ENCODE measurements at places on chromosomes 6 and 20.
A peak's percentile ranks its signal among the peaks of the same experiment; 100 is the strongest.

GRCh38 chr6:128443553-128443952, 76.8 kb downstream of the PTPRK start:
- no peak for DNase-seq

DNA sequence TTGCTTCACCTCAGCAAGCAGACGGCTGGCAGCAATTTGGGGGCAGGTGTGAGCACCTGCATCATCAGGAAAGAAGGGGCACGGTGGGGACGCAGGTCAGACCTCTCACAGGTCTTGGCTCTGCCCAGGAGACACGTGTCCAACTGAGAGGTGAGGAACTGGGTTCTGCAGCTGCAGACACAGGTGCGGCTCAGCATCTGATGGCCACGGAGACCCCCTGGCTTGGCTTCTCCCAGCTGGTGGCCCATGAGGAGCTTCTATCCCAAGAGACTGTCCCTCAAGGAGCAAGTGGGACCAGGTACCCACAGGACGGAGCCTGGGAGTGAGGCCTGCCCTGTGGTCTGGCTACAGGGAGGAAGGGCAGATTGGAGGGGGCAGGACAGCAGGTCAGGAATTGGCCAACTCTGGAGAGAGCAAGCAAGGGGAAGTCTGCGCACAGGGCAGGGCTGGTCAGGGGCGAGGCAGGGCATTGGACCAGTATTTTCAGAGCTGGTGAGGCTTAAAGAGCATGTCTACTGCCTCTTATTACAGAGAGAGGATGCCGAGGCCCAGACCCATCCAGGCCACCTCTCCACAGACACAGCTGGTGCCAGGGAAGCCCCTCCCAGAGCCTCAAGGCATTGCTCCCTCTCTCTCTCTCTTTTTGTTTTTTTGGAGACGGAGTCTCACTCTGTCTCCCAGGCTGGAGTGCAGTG, 4.2 kb downstream of the STMN3 start:
- DNase-seq: no peak

- no peak for DNase-seq
These were observed 125.0 kb upstream of the DOK5 start for GRCh38 chr20:54350415-54350814.

GRCh38 chr6:7615611-7616383, 25.8 kb downstream of the SNRNP48 start:
- peak; percentile 10 for DNase-seq

DNA sequence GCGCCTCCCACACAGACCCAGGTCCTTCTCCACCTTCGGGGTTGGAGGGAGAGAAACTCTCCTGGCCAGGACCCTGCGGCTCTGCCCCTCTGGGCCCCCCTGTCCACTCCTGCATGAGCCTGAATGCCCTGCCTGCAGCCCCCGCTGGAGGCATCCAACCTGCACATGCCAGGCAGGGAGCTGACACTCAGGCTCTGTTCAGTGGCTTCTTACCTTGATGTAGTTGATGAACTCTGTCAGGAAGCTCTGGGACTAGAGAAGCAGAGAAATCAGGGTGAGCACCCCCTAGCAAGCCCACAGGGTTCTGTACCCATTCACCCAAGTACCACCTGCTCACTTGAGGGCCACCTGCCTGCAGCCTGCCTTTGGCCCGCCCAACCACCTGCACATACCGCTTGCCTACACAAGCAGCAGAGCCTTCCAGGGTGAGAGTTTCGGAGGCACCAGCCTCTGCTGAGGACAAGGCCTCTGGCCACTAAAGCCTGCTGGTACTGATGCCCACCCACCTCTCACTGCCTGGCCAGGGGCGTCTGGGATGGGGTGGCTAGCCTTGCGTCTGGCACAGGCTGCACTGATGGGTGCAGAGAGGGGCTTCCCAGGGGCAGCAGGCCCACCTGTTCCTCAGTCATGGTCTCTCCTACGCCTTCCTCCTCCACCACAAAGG, 9.7 kb downstream of the DDRGK1 start:
- no peak for DNase-seq

DNA sequence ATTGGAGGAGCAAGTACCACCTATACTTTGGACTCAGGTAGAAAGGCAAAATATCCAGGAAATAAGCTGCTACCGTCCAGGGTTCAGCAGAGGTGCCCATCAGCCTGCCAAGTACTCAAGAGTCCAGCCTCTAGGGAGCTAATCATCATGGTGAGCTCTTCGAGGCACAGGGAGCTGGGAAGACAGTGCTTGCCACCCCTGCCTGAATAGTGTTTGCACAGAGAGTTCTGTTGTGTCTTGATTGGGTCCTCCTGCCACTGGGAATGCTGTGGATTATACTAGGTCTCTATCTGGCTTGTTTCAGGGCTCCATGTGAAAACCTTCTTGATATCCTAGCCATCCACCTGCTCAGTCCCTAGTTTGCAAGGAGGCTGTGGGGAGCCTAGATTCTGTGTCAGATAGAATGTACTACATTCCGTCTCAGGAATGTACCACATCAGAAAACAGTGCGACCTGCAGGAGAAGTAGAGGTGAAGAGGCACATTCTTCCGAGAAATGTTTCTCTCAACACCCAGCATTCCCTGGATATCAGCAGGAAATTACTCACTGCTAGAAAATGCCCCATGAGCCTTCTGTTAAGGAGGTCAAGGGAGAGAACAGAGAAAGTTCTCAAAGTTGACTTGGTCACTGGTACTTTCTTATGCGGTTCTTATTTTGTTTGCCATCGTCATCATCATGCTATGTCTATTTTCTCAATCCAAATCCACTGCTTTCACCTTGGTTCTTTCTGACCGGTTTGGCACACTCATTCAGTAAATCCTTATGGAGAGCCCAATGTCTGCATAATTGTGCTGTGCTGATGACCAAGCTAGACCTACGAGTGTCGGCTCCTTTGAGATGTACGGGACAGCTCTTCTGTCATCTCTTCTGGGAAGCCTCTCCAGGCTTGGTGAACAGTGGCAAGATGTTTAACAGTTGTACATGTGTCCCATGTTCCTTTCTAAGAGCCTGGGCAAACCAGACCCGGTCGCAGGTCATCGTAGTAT, 30.7 kb downstream of the PTPN1 start:
- no peak for DNase-seq

GRCh38 chr6:53300656-53301551, 47.8 kb downstream of the ELOVL5 start:
- DNase-seq: no peak

GRCh38 chr20:48065833-48066232, 280.6 kb upstream of the SULF2 start:
- DNase-seq: no peak

DNA sequence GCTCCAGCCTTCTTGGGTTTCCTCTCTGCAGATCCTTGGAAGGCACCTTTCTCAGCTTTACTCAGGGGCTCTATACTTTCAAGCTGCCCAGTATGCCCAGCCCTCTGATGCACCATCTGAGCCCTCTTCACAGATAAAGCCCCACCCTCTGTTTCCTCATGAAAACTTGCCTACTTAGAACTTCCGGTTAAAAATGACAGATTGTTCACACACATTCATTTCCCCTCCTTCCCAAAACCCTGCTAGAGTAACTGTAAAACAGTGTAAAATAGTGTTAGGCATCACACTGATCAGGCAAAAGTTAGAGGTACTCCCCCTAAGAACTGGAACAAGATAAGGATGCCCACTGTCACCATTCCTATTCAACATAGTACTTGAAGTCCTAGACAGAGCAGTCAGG, 14.0 kb upstream of the GCM1 start:
- DNase-seq: no peak

DNA sequence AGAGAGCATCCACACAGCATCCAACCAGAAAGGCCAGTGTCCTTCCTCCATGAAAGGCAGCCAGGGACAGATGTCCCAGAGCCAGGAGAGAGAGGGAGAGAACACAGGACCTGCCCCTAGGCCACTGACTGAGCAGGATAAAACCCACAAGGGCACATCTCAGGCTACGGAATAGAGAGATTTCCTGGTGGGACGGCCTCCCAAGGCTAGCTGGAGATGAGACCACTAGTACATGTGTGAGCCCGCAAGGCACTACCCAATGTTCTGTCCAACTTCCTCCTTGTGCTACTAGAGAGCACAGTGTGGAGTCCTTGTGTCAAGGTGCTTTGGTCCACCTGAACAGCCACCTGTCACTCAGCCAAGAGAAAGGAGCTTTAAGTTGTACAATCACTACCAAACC, 44.2 kb downstream of the PLCG1 start:
- DNase-seq: no peak

DNA sequence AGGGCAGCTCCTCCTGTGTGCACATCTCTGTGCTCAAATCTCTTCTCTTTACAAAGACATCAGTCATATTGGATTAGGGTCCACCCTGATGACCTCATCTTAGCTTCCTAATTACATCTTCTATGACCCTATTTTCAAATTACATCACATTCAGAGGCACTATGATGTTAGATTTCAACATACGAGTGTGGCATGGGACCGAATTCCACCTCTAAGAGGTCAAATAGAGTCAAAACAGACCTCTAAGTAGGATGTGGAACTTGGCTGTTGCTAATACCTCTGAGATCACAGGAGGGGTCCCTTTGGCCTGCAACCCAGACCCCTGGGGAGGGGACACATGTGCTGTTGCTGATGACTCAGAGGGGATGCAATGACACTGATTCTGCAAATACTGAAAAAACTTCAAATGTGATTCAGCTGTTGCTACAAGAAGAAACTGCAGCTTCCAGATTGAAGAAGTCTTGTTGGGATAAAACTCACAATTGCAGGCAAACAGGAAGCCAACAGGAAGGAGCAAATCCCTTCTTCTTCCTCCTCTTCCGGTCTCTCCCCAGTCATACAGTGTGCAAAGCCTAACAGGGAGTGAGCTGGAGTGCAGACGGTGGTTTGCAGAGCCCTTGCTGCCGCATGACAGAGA, 216.2 kb downstream of the MYLK4 start:
- DNase-seq: no peak

GRCh38 chr20:32564921-32565734, 20.0 kb downstream of the NOL4L start:
- peak; percentile 56 for DNase-seq

All from frontal cortex (tissue), 4 donors.